IMR-90 (cell line): ENCODE measurements at places on chromosomes 16 and 17.

DNA sequence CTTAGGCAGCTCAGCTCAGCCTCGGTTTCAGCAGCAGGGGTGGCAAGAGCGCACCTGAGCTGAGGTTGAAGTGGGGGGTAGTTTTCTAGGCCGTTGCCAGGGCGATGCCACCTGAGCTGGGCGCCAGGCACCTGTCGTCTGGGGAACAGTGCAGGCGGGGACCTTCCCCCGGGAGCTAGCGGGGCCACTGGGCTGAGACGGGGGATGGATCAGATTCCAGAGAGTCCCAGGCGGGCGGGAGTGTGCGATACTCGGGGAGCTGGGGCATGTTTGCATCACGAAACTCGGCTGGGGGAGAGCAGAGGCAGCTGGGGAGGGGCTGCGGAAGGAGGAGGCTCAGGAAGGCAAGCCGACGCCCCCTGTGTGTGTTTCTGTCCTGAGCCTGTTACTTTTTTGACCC is 477 bp upstream of the CLDN9 start:
- no peak for DNase-seq

DNA sequence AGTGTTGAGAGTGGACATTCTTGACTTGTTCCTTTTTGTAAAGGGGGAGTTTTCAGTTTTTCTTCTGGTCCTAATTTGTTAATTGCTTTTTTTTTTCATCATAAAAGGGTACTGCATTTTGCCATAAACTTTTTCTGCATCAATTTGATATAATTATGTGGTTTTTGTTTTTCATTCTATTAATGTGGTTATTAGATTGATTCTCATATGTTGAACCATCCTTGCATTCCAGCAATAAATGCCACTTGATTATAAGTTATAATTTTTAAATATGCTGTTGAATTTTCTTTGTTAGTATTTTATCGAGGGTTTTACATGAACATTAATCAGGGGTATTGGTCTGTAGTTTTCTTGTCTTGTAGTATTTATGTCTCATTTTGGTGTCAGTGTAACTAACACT is 87.2 kb upstream of the SMIM36 start:
- no peak for DNase-seq

DNA sequence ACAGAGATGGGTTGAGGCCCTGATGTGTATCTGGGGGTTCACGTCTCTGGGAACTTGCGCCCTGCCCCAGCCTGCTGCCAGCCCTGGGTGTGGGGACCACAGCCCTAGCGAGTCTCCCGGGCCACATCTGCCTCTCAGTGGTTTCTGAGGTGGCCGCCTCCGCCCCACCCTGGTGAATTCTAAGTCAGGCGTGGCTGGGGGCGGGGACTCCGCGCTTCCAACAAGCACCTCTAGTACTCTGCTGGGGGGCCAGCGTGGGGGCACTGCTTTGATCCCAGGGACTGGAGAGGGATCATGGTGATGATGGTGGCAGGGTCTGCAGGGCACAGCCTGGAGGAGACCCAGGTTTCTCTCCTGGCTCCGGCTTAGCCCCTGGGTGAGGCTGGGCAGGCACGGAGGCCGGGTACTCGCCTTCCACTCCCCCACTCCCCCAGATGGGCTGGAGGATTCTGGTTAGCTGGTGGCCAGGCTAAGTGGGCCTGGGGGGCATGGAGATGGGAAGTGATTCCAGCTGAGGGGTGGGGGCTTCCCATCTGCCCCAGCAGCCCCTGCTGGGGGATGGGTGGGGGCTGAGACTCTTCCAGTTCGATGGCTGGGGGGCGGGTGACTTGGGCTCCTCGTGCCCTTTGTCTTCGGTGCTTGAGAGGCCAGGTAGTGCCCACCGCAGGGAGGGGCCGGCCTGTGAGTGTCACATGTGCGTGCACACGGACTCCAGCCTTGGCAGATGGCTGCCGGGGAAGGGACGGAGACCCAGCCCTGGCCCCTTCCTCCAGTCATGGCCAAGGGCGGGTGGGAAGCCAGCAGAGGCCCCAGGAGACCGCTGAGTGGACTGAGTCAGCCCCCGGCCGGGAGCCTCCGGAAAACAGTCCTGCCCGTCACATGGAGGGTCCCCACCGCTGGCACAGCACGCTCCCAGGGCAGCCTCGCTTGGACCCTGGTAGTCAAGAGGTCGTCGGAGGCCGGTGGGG is 3.9 kb downstream of the GLIS2 start:
- DNase-seq, result no peak

DNA sequence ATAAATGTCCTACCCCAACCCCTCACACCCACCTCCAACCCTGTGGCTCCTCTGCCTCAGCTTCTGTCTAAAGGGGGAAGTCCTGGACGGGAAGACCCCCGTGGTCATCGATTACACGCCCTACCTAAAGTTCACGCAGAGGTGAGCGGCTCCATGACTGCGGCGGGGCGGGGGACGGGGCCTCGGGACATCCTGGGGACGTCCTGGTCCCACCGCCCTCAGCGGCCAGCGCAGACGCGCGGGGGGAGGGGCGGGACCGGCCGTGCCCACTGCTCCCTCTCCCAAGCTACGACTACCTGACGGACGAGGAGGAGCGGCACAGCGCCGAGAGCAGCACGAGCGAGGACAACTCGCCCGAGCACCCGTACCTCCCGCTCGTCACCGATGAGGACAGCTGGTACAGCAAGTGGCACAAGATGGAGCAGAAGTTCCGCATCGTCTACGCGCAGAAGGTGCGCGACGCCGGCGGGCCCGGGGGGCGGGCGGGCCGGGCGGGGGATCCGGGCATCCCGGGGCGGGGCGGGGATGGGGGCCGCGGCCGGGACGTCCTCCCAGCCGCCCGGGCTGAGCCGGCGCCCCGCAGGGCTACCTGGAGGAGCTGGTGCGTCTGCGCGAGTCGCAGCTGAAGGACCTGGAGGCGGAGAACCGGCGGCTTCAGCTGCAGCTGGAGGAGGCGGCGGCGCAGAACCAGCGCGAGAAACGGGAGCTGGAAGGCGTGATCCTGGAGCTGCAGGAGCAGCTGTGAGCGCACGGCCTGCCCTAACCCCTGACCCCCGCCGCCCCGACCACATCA is 6.7 kb downstream of the RUNDC3A start:
- no peak for DNase-seq
